Upper lobe of right lung (tissue), 1 donor: ENCODE measurements at places on chromosomes 5 and 9.

GRCh38 chr5:1564824-1565736 is 41.3 kb upstream of the LPCAT1 start:
- DNase-seq = no peak

DNA sequence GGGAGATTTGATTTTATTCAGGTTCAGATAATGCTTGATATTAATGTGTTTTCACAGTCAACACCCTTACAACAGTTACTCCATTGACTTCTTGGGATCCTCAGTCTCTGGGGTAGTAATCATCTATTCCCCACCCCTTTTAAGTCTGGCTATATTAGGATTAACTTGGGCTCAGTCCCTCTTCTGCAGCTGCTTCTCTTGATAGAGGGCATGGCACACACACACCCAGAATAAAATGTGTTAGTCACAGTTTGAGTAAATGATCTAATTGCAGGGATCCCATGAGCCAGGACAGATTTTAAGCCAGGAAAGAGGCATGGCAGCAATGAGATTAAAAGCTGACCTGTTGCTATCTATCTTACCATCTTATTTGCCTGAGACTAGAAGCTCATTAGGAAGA is 53.7 kb upstream of the VLDLR start:
- DNase-seq = no peak

- no peak for DNase-seq
Measured at GRCh38 chr5:3335301-3335700, 260.3 kb upstream of the IRX1 start.

- DNase-seq = no peak
Measured at GRCh38 chr5:73232266-73233041, 59.5 kb downstream of the TMEM174 start.

DNA sequence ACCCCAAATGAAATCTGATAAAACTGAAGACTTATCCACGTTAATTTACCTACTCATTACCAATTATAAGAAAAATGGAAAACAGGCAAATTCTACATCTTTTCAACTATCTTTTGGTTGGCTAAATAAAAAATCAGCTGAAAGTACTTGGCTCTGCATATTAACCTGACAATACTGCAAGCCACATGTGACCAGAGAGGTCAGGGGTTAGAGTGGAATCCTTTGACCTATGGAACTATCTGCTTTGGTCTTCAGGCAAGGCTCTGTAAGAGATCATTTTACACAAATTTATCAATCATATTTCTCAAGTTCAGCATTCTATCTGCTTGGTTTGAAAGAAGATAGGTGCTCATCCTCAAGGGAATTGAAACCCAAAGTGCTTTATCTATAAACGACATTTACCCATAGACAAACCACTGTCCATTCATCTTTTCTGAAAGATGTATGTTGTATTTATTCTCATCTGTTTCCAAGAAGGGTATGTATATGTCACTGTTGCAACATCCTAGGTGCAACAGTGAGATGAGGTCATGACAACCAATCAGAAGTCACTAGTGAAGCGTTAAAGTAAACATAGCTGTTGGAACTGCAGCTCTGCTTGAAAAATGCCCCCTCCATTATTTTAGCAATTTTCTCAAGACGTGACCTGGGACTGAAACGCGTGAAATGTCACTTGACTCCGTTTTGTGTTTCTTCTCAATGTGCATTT is 144.9 kb upstream of the POU5F2 start:
- DNase-seq = no peak

DNA sequence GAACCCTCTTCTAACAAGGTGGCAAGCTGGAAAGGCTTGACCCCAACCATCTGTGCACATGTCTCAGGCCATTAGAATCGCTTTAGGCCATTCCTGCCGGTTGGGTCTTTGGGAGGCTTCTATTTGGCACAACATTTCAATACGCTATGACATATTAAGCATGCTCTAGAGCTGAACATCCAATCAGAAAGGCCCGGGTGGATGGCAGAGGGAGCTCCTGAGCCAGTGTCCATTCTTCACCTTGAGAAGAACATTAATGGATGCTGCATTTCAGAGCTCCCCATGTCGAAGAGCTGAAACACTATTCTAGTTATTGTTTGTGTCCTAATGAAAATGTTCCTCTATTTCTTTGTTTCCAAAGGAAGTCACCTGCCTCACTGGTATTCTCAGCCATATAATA is 12.8 kb downstream of the SPATA9 start:
- DNase-seq = no peak

- no peak for DNase-seq
Measured at GRCh38 chr5:174312270-174312617, 266.7 kb downstream of the NSG2 start.

GRCh38 chr9:1869843-1870242 is 145.3 kb upstream of the SMARCA2 start:
- DNase-seq = no peak

DNA sequence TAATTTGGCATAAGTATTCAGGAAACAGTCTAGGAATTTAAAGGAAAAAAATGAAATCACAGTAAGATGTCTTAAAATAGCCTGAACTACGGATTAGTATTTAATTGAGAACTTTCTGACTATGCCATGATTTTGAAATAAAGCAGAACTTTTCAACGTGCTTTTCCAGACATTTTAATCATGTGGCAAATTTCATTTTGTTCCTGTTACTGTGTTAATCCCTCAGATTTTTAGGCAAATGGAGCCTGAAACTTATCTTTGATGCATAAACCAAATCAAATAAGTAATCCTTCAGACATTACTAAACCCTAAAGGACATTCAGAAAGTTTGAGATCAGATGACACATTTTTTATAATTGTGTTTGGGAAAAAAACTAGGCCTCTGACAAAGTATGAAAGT is 75.7 kb downstream of the FBN2 start:
- no peak for DNase-seq

DNA sequence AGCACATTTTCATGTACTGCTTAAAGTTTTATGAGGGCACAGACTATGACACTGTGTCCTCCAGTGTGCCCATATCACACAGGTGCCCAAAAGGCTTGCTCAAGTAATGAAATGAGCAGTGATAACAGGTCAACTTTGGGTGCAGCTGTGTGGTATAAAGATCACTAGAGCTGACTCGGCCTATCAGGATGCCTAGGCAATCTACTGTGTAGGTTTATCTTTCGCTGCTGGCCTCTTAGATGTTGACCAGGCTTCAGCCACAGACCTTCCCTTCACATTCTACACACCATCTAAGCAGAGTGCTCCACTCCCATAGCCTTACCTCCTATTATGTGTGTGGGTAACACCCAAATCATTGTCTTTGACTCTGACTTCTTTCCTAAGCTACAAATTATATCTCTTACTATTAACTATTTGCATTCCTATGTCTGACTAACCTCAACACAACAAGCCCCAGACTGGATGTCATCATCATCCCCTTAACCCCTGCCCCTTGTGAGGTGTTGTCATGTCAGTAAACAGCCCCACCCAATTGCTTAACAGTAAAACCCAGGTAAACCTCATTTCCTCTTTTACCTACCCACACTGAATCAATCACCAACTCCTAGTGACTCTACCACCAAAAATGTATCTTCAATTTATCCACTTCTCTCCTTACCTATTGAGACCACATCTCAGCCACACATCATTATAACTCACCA is 2.5 kb downstream of the SREK1IP1 start:
- no peak for DNase-seq
